ENCODE measurements at places on chromosomes 5 and 9.

- no peak for DNase-seq
These were observed 302.1 kb downstream of the CSNK1G3 start for GRCh38 chr5:123813937-123814624.

DNA sequence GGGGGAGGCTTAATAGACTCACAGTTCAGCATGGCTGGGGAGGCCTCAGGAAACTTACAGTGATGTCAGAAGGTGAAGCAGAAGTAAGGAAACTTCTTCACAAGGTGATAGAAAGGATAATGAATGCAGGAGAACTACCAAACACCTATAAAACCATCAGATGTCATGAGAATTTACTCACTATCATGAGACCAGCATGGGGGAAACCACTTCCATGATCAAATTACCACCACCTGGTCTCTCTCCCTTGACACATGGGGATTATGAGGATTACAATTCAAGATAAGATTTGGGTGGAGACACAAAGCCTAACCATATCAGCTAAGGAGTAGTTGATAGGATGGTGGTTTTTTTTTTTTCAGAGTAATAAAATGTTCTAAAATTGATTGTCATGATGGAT, 201.8 kb downstream of the CDH12 start:
- DNase-seq: no peak

- no peak for DNase-seq
These were observed 119.0 kb downstream of the NR3C1 start for GRCh38 chr5:143284521-143284920.

GRCh38 chr5:137507150-137507549, 8.0 kb upstream of the SPOCK1 start:
- DNase-seq: no peak

GRCh38 chr9:97904725-97905124, 17.6 kb downstream of the TRMO start:
- DNase-seq: no peak

DNA sequence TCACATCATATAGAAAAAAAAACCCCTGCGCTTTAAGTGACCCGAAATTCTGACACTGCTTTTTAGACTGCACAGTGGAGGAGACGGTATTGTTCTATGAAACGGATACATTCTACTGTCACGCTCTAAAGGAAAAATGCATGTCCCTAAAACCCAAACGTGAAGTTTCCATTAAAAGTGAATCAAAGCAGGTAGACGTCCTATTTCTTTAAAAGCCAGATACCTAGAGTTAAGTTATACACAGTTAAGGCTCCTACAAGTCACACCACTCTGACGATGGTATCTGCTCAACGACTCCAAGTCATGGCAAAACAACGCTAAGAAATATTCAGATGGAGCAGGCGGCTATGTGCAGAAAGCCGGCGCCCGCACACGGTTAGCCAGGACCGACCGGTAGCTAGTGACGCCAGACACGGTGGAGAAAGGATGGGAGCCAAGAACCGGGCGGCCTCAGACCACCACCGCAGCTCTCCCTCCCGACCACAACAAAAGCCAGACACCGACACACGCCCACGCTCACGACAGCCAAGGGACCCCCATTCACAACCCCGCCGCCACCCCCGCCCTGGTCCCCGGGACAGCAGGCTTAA, 734 bp downstream of the SKP1 start:
- peak; percentile 59 for DNase-seq

DNA sequence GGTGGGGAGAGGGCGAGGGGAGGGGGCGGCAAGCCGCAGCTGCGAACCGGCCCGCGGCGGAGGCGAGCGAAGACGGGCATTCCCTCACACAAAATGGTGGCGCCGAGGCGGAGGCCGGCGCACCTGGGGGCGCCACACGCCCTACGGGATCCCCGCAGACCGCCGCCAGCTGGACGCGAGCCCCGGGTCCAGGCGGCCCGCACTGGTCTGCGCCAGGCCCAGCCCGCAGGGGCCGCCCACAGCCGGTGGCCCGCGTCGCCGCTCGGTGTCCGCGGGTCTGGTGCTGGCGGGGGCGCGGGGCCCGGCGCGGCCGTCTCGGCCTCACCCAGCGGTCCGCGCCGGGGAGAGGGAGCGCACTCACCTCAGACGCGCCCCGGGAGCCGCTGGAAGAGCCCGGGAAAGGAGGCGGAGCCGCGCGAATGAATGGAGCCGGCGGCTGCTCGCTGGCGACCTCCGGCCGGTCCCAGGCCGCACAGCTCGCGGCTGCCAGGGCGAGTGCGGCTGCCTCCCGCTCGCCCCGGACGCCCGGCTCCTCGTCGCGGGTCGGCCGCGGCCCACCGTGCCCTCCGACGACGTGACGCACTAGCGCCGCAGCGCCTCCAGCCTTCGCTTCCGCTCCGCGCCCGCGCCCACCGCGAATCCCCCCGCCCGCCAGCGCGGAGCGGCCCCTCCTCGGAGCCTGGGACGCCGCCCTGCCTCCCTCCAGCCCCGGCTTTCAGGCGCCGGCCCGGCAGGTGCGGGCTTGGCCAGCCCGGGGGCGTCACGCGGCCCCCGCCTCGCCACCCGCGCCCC, at the start of gene FAM169A:
Gene FAM169A (minus strand): TSS at position 584 of the 792 bp plus-strand sequence. CDS start 24,711 bp downstream, outside the sequence.
- DNase-seq: peak; percentile 36

GRCh38 chr5:163106098-163106497, 331.3 kb upstream of the CCNG1 start:
- DNase-seq: no peak

DNA sequence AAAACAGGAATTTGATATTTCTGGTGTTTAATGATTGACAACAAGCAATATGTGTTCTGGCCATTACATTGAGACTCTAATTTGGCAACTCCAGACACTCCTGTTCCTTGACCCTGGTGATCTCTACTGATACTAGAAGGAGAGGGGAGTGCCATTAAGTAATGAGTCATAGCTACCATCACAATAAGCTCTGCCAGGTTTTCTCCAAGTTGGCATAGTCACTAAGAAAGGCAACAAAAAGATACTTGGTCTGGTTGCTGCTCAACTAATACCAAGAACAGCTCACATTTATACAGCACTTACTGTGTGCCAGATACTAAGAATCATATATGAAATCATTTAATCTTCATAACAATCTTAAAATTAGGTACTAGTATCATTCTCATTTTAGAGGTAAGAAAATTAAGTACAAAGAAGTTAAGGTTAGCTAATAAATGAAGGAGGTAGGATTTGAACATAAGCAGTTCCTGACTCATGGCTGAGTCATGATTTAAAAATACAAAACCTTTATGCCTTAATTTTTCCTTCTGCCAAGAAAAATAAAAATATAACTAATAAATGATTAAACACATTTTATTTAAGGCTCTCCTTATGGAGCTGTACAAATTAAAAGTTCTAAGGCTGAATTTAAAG, 19.9 kb upstream of the PRXL2C start:
- DNase-seq: no peak

DNA sequence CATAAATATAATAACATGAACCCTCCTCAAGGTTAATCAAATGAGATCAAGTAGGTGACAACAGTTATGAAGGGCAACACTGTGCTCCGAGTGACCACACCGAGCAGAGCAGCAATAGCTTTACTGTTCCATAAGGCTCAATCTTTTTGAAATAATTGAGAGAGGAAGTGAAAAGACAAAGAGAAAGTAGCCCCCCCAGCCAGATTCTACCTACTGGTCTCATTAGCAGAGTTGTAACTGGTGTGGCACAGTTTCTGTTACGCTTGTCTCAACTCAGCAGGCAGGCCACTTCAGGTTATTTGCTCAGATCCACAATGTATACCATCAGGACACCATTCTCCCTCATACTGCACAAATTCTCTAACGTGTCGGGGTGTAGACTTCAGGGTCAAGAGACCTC, 14.0 kb downstream of the PRUNE2 start:
- no peak for DNase-seq

DNA sequence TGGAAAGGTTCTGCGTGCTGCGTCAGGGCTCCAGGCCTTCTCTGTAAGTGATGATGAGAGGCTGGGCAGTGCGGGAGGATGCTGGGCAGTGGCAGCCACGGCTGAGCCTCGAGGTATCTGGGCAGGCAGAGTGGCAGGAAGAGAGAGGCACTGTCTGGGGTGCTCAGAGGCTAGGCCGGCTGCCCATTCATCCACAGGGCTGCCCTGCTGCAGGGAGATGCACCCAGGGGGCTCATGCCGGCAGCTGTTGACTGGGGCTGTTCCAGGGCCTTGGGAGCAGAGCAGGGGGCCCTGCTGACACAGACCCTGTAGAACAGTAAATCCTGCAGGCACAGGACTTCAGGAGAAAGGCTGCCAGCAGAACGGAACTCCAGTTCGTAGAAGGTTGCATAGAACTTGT, 88.8 kb downstream of the BOD1 start:
- no peak for DNase-seq

- DNase-seq: peak; percentile 28
These were observed 107.6 kb downstream of the LURAP1L start for GRCh38 chr9:12882430-12882829.

DNA sequence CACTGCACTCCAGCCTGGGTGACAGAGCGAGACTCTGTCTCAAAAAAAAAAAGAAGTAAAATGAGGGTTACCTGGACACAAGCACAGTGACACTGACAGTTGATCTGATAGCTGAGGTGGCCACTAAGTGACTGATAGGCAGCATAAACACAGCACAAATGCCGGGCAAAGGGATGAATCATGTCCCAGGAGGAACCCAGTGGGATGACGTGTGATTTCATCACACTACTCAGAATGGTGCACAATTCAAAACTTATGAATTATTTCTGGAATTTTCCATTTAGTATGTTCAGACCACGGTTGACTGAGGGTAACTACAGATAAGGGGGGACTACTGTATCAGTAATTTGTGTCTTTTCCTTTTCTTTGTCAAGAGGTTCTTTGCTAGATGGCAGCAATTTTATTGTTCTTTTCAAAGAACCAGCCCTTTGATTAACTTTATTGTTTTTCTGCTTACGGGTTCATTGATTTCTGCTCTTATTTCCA, 34.3 kb upstream of the RNF130 start:
- no peak for DNase-seq

DNA sequence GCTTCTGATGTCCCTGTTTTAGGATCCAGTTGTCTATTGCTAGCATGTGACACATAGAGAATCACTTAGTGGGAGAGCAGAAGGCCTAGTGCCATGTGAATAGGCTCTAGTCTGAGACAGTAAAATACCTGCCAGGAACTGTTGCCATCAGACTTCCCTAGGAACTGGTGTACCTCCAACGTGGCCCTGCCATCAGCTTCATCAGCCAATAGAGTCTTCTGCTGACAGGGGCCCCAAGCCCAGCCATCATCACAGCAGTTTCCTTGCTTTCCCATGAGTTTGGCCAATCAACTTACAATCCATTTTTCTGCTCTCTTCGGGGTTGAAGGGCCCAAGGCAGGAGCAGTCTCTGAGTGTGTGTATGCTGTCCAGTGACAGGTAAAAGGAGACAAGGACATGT, 128.4 kb upstream of the ADRA1B start:
- DNase-seq: no peak

DNA sequence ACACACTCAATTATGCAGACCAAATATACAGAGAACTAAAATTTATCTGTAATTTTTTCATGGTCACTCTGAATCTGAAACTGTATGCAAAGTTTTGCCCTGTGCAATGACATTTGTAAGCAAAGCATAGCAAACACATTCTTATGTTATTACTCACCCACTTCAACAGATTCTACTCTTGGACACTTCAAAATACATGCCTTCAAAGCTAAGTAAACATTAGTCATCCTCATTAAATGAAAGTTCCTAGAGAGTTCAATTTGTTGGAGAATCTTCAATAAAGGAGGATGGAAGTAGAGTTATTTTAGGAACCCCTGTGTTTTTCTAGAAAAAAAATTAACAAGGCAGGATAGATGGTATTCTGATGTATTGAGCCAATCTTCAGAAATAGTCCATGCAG, 639.7 kb upstream of the C9orf72 start:
- no peak for DNase-seq

DNA sequence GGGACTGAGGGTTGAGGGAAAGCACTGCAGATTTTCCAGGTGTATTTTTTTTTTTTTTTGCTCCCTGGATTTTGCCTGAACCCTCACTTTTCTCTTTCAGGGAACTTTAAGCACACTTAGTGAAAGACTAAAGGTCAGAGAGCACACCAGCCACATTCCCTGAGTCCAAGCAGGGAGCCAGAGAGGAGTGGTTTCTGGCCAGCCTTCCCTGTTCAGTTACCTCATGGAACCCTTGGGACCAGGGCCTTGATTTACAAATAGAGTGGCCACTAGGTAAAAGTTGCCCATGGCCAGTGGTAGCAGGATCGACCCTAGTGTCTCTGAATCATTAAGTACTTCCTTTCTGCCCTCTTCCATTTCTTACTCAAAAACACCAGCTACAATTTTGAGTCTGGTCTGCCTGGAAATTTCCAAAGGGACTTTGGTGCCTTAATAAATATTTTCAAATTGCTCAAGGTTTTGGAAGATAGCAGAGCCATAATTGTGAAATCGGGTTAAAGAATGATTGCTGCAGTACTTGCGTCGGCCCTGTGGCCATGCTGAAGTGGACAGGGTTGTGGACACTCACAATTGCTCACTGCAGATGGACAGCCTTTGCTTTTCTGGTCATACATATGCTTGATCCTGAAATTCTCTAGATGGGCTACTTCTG, 14.5 kb downstream of the PALM2AKAP2 start:
- no peak for DNase-seq

- no peak for DNase-seq
These were observed 74.4 kb downstream of the ALDH7A1 start for GRCh38 chr5:126520593-126520953.

- DNase-seq: no peak
These were observed 1.5 kb downstream of the CLIC3 start for GRCh38 chr9:136994888-136995230.

GRCh38 chr5:40224421-40224820, 455.3 kb upstream of the PTGER4 start:
- DNase-seq: no peak

- DNase-seq: no peak
These were observed 65.9 kb downstream of the ZFAND5 start for GRCh38 chr9:72299017-72299603.

- DNase-seq: peak; percentile 31
These were observed 164.9 kb upstream of the SEMA6A start for GRCh38 chr5:116739571-116739970.

- DNase-seq: no peak
These were observed 110.0 kb upstream of the TUT7 start for GRCh38 chr9:86464242-86464641.

GRCh38 chr5:137751869-137752491, 2.2 kb downstream of the HNRNPA0 start:
- DNase-seq: peak; percentile 29

- no peak for DNase-seq
These were observed 8.4 kb downstream of the ZNF131 start for GRCh38 chr5:43129161-43129560.

GRCh38 chr5:139950436-139950835, 92.7 kb downstream of the NRG2 start:
- DNase-seq: no peak

All from femur (tissue), 1 donor.